ENCODE measurements at places on chromosomes 11 and 22.

DNA sequence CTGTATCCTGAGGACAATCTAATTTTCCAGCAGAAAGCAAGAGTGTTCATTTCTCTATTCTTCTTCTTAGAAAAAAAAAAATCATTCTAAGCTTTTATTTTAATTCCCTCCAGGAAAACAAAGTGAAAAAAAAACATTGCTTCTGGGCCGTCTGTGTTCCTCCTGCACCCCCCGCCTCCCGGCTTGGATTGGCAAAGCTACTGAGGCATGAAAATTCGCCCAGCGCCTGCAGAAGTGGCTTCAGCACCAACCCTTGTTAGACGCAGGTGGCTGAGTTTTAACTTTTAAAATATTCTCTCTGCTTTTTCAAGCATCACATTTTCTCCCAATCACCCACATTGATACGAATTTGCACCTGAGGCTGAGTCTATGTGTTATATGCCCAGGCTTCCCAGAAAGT, 401.6 kb downstream of the BRD1 start:
- DNase-seq: no peak

DNA sequence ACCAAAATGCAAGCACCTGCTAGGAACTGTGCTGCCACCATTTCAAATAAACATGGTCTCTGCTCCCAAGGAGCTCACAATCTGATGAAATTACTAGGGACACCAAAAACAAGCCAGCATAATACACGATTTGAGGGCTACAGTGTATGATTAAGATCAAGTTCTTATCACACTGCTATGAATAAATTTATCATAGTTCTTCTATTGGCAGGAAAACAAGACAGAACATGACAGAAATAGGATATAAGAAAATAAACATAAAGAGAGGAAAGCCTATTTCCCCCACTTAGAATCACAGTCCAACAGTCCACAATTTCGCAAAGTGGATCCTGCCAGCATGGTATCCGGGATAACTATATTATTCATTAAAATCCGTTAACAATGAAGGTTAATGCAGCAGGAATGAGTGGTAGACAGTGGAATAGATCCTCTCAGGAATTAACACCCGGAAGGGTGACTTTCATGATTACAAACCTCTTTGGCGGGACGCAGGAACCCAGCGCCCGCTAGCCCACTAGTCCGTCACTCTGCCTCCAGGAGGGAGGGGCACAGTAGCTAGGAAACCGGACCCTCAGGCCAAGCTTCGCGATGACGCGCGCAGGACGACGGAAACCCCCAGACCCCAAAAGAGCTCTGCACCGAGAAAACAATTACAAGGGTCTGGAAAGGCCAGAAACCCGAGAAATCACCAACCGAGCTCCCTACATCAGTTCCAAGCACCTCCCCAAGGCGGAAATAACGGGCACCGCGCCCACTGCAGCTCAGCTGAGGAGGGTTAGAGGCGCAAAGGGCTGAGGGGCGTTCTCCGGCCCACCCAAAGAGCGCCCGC, 607 bp downstream of the CCDC82 start:
- peak; percentile 20 for DNase-seq

GRCh38 chr11:110463153-110463552, 33.4 kb downstream of the FDX1 start:
- peak; percentile 11 for DNase-seq

DNA sequence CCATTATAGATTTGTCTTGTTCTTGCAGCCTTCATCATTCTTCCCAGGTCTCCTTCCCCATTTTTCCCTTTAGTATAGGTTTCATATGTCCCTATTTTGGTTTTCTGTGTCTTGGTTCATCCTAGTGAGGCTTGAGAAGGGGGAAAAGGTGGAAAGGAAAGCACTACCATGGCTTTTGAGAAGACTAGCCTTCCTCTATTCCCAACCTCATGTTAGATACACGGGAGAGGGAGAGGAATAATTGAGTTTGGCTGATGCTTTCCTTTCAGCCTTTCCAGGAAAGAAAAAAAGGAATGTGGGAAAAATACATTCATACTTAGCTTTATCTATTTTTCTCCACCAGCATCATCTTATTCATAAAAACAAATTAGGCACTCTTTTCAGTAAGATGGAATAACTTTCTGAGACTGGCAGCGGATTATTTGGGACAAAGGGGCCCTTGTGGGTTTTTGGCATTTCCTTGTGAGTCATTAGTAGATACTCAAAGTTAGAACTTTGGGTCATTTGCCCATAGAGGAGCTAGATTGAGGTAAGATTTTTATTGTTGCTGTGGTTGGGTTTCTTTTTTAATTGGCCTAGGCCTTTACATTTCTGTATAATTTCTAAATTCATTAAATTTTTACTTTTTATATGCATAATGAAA, 23.8 kb downstream of the CAPRIN1 start:
- DNase-seq: peak; percentile 70

DNA sequence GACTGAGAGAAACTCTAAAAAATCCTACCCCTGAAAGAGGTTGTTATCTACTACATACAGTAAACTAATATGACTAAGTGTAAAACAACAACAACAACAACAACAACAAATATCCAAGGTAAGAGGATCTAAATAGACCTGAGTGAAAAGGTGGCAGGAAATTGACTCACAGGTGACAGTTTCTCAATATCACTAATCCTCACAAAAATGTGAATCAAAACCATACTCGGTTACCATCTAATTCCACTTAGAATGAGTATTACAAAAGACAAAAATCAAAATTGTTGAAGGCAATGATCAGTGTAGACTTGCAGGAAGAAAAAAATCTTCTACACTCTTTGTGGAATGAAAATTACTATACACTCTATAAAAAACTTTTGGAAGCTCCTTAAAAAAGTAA, 17.5 kb downstream of the RGL4 start:
- no peak for DNase-seq

- no peak for DNase-seq
Observed at GRCh38 chr11:13899603-13900002, 62.9 kb upstream of the SPON1 start.

All from HFFc6 (cell line).